ENCODE measurements at places on chromosomes 13 and 19.
A peak's percentile ranks its signal among the peaks of the same experiment; 100 is the strongest.

DNA sequence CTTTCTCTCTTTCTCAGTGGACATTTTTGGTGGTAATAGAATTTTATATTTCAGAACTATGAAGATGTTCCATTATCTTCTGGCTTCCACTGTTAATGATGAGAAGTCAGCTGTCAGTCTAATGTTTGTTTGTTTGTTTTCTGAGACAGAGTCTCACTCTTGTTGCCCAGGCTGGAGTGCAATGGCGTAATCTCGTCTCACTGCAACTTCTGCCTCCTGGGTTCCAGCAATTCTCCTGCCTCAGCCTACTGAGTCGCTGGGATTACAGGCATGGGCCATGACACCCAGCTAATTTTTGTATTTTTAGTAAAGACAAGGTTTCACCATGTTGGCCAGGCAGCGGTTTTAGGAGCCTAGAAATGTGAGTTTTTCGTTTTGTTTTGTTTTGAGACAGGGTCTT is 4.7 kb downstream of the ZNF317 start:
- no peak for DNase-seq

- DNase-seq, result peak; percentile 97
Measured at GRCh38 chr19:55216461-55217198, 7.3 kb upstream of the PTPRH start.

- no peak for DNase-seq
Measured at GRCh38 chr19:40150170-40150569, 41.1 kb upstream of the MAP3K10 start.

GRCh38 chr13:114151031-114151430 is 18.6 kb upstream of the RASA3 start:
- no peak for DNase-seq

All from endodermal cell (in vitro differentiated cells).